ENCODE measurements at places on chromosomes 3 and 15.

GRCh38 chr3:4417449-4417848 is 49.6 kb downstream of the SUMF1 start:
- no peak for DNase-seq

DNA sequence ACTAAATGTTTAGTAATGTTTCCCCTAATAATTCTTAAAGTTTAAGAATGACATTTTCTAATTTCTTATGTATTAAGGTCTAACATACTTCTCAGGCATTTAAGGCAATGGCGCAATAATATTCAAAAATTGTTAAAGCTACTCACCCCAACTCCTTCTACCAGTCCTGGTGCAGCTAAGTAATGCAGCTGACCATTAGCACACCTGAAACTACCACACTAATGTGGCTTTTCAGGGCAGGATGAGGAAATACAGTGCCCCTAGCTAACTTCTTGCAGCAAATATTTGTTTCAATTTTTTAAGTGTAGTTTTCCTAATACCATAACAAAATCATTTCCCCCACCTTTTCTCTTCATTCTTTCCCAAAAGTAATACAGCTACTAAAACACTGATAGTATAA is 827.7 kb downstream of the FHIT start:
- DNase-seq = no peak

GRCh38 chr3:82556113-82556512 is 794.7 kb upstream of the GBE1 start:
- DNase-seq = no peak

DNA sequence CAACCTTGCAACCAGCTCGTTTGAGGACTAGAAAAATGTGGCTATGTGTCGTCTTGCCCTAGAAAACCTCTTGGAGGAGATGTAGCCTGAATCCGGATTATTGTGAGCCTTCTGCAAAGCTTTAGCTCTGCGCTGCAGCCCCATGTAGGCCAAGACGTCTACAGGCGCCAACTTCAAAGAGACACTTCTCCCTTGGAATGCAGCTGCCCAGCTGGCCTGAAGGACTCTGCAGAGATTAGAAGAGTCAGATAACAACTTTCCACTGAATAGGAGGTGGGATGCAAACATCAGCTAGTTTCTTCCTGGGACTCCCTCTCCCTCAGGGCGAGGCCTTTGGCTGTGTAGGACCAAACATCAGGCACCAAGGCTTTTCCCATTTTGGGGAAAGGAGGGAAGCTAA is 356.5 kb upstream of the IL12A start:
- DNase-seq = no peak

- DNase-seq = no peak
Measured at GRCh38 chr3:62688050-62688449, 187.2 kb downstream of the CADPS start.

DNA sequence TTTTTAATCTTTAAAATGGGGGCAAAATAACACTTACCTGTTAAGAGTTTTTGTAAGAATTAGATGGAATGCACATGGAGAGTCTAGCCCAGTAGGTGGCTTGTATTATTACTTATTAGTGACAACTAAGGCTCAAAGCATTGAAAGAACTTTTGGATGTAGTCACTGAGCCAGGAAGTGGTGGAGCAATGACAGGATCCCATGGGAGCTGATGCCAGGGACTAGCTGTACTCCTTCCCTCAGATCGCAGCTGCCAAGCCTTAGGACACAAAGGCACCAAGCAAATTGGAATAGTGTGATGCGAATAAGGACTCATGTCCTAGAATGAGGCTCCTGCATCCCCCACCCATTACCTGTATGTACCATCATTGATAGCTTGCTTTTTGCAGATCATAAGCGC is 370.4 kb upstream of the RGMA start:
- no peak for DNase-seq

GRCh38 chr3:41808618-41809017 is 153.3 kb downstream of the ULK4 start:
- no peak for DNase-seq

DNA sequence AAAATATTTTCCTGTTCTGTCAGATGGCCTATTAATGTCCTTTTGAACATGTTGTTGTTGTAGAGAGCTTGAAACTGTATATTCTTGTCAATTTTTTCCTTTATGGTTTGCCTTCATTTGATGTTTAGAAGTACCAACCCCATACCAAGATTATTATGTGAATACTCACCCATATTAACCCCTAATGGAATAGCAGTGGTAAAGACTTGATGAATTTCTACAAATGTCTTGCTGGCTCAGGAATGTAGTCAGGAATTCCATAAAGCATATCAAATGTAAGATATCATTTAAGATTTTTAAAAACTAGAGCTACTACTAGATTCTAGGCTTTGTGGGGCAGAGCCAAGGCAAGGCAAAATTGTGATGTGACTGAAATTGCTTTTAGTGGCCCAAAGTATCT is 30.0 kb downstream of the MYO5A start:
- no peak for DNase-seq

DNA sequence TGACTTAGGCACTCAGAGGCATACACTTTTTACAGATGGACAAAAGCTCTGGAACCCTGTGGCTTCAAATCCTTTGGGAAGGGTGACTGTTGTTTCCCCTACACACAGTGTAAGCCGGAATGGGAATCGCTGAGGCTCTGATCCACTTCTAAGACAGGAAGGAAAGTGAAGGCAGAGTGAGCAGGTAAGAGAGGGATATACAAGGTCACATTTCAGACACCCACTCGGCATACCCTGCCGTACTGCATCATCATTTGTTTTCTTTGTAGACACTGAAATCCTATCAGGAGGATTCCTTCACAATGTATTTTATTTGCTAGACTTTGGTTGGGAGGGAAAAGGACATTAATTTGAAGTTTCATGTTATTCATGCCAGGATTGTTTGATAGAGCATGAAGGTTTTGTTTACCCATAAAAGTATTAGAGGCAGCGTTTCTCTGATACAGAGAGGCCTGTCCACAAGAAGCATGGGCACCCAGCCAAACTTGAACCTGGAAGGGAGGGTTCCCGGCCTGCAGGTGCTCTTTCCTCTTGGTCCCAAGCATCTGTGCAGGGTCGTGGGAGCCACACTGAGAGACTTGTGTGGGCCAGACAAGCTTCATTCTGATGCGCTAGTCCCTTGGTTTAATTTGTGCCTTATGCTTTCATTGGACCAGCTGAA is 21.9 kb upstream of the POLR2M start:
- no peak for DNase-seq

GRCh38 chr3:81692766-81693165 is 68.7 kb downstream of the GBE1 start:
- no peak for DNase-seq

GRCh38 chr15:50183112-50183794 is 1.3 kb downstream of the SLC27A2 start:
- no peak for DNase-seq

GRCh38 chr3:16632395-16632794 is 27.2 kb upstream of the DAZL start:
- DNase-seq = no peak

DNA sequence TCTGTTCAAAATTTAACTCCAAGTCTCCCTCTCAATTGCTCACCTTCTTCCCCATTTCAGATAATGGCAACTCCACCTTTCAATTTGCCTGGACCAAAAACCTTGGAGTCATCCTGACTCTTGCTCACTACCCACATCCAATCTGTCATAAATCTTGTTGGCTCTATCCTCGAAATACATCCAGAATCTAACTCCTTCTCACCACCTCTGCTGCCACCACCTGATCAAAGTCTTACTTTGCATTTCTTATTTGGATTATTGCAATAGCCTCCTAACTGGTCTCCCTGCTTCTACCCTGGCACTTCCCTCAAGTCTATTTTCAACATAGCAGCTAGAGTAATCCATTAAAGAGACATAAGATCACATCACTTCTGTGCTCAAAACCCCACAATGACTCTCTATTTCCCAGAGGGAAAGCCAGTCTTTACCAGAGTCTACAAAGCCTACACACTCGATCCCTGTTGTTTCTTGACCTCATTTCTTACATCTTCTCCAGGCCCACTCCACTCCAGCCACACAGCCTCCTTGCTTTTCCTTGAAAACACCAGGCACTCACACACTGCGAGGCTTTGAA is 86.6 kb downstream of the GPR156 start:
- DNase-seq = no peak

- no peak for DNase-seq
Measured at GRCh38 chr15:55917881-55918296, 75.5 kb downstream of the NEDD4 start.

Measured in neural crest cell (in vitro differentiated cells).